Stimulated activated naive CD8-positive, alpha-beta T cell treated with anti-CD3 and anti-CD28 coated beads, Interleukin-15, amount 100 ng/mL, for 72 hours (primary cell): ENCODE measurements at places on chromosomes 3 and 15.

DNA sequence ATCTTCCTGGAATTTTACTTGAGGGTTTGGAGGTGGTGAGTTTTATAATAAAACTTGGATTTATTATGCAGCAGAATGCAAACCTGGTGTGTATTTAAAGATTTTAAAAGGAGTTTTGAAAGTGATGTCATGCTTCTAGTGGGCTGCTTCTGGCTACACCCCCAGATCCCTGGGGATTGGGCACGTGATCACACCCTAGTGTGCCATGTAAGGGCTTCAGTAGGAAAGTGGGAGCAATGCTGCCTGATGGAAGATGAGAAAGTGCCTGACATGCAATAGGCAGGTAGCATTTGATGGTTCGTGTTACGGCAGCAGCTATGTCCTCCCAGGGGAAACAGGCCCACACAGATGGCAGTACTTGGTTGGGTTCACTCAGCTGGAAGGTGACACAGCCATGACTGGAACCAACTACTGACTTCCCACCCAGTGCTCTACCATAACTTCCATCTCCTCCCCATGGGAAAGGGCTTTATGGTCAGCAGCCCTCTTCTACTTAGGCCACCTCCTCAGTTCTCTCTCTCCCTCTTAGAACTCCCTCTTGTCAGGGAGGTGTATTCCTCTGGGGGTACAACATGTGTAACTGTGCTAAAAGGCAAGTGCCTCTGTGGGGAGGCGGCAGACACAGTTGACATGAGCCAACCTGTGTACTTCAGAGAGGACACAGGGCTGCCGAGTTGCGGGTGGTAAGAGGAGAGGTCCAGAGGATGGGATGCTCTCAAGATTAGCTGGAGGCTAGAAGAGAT lies 5.6 kb downstream of the ITPKA start:
- no peak for DNase-seq

DNA sequence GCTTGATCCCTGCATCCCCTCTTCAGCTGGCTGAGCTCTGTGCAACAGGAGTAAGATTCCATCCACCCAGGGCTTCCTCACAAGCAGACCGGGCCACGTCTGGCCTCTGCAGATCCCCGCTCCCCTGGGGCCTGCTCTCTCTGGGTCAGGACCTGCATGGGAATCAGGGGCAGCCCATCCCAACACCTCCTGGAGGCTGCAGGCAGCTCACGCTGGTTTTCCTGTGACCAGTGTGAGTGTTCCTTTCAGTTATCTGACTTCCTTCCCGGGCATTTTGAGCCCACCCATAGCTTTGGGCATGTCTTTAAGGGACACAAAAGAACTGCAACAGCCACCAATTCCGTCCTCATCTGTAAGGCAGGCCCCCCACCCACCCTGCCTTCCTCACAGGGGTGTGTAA lies 16.3 kb downstream of the NUP210 start:
- no peak for DNase-seq

GRCh38 chr3:37907906-37908305 lies 46.2 kb downstream of the CTDSPL start:
- DNase-seq, result peak; percentile 63

DNA sequence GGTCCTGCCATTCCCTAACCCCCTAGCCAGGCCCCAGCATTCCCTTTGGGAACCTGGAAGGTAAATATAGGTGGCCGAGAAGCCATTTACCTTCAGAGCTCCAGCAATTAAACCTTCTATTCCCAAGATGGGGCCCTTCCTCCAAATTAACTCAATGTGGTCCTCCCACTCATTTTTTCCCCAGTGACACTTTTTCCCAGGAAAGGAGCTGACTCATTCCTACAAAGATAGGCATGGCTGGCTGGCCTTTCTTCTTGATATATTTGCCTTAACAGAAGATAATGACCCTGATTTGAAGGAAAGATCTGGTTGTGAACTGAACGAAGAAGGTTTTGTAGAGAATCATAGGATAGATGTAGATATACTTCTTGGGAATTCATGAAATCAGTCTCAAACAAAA lies 279.0 kb upstream of the VEPH1 start:
- DNase-seq, result no peak

DNA sequence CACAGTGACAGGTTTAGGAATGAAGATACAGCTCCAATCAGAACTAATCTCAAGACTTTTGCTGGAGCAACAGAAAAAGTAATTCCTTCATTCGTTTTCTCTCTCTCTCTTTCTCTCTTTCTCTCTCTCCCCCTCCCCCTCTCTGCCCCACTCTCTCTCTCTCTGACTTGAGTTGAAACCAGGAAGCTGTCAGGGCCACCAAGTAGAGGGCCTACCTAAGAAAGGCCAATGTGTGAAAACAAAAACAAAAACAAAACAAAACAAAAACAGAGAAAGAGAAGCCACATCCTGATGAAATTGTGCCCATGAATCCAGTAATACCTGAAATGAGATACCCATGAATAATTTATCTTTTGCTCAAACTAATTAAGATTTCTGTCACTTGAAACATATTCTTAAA lies 72.9 kb downstream of the ATP8B4 start:
- DNase-seq, result no peak

GRCh38 chr3:112362221-112362620 lies 29.3 kb downstream of the CD200 start:
- no peak for DNase-seq

DNA sequence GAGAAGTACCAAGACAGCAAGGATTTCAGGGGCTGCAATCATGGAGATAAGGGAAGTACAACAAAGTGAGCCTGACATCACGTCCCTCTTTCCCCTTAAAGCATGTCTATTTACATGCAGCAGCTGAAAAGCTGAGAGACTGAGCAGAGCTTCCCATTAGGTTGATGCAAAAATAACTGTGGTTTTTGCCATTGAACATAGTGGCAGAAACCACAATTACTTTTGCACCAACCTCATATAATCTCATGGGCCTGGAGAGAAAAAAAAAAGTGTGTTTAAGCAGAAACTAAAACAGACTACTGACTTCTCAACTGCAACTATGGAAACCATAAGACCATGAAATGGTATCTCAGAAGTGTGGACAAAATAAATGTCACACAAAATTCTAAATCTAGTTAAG lies 48.3 kb downstream of the CCDC12 start:
- DNase-seq, result no peak

- DNase-seq, result no peak
These were observed 239.4 kb upstream of the ZPLD1 start for GRCh38 chr3:102195198-102195948.

DNA sequence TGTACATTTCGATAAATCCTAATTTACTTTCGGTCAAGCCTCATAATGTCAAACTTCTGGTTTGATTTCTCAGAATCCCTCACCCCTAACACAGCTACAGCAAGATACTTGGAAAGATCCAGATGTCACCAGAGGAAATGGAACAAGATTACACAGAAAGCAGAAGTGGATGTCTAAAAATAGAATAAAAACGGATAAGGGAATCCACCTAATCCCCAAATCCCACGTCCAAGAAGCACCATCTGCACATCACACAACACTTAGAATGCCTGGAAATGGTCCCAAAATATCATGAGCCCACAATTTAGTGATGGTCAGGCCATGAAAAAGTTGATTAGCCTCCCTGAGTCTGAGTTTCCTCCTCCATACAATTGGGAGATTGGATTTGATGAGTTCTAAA lies 61.7 kb downstream of the AGTR1 start:
- DNase-seq, result no peak

GRCh38 chr3:152126260-152126659 lies 142.5 kb upstream of the MBNL1 start:
- no peak for DNase-seq

DNA sequence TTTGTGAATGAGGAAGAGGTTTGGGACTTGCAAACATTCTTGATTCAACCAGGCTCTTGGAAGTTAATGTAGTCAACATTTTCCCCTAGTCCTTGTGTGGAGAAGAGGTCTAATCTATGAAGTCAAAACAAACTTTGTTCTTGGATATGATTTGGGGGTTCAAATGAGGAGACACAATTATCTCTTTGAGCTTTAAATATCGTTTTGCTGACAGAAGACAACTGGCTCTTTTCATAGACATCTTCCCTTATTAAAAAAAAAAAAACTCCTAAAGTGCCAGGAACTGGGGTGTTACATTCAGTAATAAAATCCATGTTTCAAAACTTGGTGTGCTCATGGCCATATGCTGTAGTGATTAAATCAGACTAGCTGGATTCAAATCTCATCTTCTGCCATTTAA lies 345.3 kb upstream of the ICE2 start:
- no peak for DNase-seq

- no peak for DNase-seq
These were observed 150.9 kb upstream of the MCTP2 start for GRCh38 chr15:94080416-94080815.

GRCh38 chr3:39404943-39405686 lies 1.4 kb upstream of the RPSA start:
- DNase-seq, result no peak

- DNase-seq, result no peak
These were observed 34.8 kb downstream of the GUCA1C start for GRCh38 chr3:108918866-108919265.

DNA sequence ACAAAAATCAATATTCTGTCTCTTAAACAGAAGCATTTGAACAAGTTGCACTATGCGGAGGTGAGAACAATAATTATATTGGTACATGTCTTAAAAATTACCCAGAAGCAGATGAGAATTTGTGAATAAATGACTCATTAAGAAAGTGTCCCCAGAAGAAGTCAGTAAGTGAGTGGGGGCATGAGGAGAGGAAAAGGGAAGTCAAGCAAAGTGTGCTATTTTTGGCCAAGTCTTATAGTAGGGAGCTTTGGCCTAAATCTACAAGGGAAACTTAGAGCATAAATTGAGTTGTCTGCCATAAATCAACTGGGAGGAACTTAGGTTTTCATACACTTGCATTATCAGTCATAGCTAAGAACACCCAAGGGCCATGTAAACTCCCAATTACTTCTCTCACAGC lies 86.9 kb upstream of the SATB1 start:
- DNase-seq, result no peak

- no peak for DNase-seq
These were observed 12.4 kb downstream of the PLXNA1 start for GRCh38 chr3:126995254-126995780.

- DNase-seq, result no peak
These were observed 35.1 kb downstream of the IGSF10 start for GRCh38 chr3:151425627-151426340.

GRCh38 chr3:187290503-187290902 lies 1.0 kb downstream of the MASP1 start:
- DNase-seq, result no peak

DNA sequence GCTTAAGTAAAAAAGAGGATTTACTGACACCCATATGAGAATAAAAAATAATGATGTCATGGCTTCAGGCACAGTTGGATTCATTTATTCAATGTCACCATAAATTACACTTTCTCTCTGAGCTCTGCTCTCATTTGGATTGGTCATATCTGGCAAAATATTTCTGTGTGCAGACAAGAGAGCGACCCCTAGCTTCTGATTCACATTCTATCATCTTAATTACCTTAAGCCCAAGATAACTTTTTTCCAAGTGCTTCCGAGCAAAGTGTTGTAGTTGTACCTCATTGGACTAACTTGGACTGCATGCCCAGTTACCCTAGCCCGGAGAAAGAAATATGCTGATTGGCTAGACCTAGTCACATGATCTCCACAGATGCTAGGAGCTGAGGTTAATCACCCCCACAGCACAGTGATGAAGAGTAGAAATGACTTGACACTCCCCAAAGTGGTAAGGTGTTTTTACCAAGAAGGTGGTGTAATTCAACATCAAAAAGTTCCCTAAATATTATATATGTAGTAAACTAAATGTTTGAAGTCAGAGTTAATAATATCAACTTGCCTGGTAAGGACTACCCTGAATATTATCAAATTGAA lies 552.2 kb upstream of the SUCLG2 start:
- no peak for DNase-seq

GRCh38 chr3:139491027-139491700 lies 14.8 kb upstream of the RBP2 start:
- DNase-seq, result no peak

- peak; percentile 38 for DNase-seq
These were observed 4.8 kb downstream of the RARRES1 start for GRCh38 chr3:158727206-158728060.

GRCh38 chr15:64233299-64233698 lies 70.5 kb upstream of the PPIB start:
- DNase-seq, result no peak

GRCh38 chr15:100651253-100651652 lies 48.9 kb downstream of the ASB7 start:
- no peak for DNase-seq

- no peak for DNase-seq
These were observed 86.3 kb downstream of the ANP32A start for GRCh38 chr15:68734352-68734751.

DNA sequence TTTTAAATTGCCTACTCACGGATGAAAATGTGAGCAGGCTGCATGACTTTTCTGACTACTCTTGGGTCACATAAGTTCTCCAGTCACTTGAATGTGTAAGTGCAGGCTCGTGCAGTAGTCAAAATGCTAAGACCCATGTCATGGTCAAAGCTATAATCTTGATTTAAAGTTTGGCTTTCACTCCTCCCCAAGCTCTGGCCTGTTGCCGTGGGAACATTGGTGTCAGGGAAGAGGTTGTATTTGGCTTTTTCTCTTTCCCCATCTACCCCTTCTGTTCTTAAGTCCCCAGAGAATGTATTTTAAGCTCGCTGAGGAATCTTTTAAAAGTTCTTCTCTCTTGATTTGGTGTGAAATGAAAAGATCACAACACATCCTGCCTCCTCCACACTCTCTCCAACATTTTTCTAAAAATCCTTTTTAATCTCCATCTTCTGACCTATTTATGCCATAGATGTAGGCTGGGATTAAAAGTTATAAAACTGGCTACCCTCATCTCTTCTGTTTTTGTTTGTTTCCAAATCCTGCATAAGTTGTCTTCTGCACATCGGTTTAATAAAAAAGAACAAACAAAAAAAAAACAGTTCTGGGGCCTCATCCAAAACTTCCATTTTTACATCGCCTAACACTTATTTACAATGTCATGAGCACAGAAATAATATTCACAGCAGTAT lies 61.4 kb upstream of the ADAMTSL3 start:
- DNase-seq, result no peak

DNA sequence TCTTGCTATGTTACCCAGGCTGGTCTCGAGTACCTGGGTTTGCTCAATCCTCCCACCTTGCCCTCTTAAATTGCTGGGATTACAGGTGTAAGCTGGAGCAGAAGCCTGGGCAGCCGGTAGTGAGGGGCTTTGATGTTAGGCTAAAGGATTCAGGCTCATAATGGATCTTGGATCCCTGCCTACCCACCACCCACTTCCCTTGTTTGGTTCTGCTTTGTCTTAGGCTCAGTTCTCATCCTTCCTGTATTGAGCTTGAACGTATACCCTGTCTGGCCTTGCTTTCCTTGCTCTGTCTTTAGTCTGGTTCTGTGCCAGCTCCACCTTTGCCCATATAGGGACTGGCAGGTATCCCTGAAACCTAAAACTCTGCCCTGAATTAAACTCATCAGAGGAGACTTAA lies 1.7 kb downstream of the PPCDC start:
- no peak for DNase-seq

GRCh38 chr3:167350245-167350862 lies 29.7 kb downstream of the ZBBX start:
- no peak for DNase-seq

GRCh38 chr3:43748179-43748578 lies 57.4 kb downstream of the ABHD5 start:
- DNase-seq, result no peak

GRCh38 chr3:17672506-17672905 lies 69.9 kb downstream of the TBC1D5 start:
- no peak for DNase-seq
